ENCODE measurements at places on chromosomes 11 and 22.

- no peak for DNase-seq
These were observed 256.2 kb upstream of the LUZP2 start for GRCh38 chr11:24240496-24241175.

DNA sequence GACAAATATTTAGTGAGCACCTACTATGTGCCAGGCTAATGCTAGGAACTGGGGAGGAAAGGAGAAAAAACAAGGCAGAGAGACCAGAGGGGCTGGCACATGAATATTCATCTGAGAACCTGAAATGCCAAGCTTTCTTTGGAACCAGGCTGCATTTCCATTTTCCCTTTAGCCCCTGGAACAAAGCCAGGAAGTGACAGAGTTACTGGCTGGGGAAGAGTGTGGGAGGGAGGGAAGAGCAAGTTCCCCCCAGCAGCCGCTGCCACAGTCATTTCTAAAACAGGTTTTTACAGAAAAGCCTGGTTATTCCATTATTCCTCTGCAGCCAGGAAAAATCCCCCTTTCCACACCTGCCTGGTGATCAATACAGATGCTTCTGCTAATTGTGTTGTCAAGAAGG is 97.0 kb downstream of the SPON1 start:
- DNase-seq = no peak

- peak; percentile 73 for DNase-seq
These were observed at the start of gene TCIRG1 for GRCh38 chr11:68038718-68039525. Gene TCIRG1, plus strand, starts transcription at chr11:68039025. Its CDS starts 2,247 bp downstream, at chr11:68041272.

DNA sequence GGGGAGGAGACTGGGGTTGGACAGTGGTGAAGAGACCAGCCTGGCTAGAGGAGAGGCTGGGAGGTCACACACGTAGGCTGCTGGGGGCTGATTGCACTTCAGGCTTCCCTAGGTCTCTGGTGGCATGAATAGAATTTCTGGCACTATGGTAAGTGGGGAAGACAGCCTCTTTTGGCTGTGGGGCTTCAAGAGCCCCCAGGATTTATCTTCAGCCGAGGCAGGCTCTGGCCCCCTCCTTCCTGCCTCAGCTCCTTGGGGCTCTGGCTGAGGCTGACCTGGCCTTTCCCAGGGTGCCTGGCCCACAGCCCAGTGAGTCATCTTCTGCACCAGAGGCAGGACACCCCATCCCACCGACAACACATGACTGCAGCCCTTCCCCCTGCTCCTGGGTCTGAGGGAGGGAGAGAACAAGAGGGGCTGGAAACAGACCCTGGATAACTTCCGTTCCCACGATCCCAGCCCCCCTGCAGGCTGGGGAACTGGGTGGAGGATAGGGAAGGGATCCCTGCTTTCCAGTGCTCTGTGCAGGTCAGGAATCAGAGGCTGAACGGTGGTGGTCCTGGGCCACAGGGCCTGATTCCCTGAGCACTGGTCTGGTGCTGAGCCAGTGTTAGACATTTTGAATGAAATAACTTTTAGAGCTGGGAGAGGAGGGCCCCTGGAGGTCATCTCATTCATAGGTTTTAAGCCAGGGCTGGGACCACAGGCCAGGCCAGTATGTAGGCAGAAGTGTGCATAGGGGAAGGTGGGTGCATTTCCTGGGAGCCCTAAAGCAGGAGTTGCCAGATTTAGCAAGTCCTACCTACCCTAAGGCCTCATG is 26.5 kb downstream of the ARHGEF17 start:
- no peak for DNase-seq

All from CD4-positive, CD25-positive, alpha-beta regulatory T cell (primary cell).